ENCODE measurements at places on chromosomes 3 and 15.

DNA sequence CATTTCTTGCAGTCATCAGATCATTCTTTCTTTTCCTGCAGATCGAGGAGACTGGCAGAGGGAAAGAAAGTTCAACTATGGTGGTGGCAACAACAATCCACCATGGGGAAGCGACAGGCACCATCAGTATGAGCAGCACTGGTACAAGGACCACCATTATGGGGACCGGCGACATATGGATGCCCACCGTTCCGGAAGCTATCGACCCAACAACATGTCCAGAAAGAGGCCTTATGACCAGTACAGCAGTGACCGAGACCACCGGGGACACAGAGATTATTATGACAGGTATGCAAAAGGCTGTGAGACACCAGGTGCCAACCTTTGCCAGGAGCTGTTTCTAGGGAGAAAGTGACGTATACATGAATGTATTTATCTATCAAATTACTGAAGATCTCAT, 69.0 kb downstream of the RGMA start:
- no peak for DNase-seq

DNA sequence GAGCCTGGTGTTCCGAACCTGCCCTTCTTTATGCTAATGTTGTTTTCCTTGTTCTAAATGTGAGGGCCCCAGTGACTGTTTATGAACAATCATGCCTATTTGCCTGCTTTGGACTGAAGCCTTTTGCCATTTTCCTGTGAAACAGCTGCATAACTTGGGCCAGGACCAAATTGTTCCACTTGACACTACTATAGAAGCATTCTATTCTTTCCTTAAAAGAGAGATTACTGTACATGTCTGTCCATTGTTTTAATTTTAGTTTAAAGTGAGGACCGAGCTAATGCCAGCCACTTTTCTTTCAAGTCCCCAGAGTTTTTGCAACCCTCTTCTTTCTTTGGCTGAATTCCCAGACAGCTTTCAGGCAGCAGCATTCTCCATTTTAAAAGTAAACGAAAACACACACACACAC, 980.3 kb downstream of the CADM2 start:
- no peak for DNase-seq

DNA sequence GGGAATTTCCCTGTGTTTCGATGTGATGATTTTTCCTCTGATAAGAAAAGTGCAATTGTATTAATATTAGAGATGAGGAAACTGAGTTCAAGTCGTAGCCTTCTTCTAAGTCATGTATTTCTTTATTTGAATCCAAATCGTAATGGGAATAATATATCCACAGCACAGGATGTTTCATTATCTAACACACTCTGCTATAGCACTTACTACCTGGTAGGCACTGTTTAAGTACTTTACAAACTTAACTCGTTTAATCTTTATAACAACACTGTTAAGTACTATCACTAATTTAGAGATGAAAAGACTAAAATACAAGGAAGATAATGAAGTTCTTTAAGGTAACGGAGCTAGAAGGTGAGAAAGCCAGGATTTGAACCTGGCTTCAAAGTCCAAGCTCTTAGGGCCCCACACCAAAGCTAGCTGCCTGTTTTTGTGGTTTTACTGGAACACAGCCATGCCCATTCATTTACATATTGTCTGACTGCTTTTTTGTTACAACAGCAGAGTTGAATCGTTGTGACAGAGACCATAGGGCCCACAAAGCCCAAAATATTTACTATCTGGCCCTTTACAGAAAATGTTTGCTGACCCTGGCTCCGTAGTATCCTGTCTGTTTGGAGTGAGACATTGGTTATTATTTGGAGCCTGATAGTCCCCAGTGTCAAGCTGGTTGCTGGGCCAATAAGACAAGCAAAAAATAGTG, 9.6 kb upstream of the ATP13A3 start:
- DNase-seq: no peak

DNA sequence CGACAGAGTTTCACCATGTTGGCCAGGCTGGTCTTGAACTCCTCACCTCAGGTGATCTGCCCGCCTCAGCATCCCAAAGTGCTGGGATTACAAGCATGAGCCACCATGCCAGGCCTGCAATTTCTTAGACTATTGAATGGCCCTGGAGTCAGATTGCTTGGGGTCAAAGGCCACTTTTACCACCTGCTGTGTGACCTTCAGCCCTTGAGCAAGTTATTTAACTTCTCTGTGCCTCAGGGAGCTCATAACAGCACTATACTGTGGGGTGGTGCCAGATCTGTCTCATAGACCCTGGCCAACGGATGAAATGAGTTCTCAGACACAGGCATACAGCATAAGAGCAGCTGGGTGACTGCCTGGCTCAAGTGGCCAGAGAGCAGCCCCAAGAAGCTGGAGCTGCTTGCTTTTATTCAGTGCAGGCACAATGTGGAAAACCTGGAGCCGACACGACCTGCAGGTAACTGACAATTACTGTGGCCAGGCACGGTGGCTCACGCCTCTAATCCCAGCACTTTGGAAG, 44.9 kb upstream of the FURIN start:
- DNase-seq: no peak

DNA sequence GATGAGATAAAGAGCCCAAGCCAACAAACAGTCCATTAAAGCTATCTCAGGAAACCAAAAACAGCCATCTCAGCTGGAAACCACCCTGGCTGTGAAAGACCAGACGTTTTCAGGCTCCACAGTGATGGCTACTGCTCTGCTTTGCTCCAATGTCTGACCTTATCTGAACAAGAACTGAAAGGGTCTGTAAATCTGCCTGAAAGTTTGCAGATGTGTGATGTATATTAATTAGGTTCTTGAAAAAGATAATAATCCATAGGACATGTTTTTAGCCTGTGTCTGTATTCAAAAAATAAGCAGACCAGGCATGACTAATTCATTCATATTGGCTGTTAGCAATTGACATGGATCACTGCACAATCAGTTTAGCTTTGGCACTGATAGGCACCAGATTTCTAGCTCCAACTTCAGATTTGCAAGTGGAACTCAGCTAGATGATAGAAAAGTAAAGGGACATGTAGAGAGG, 611.4 kb upstream of the NAALADL2 start:
- DNase-seq: no peak

GRCh38 chr3:100635273-100635701, 25.9 kb downstream of the ADGRG7 start:
- DNase-seq: no peak

GRCh38 chr3:2106438-2106837, 7.8 kb downstream of the CNTN4 start:
- no peak for DNase-seq

DNA sequence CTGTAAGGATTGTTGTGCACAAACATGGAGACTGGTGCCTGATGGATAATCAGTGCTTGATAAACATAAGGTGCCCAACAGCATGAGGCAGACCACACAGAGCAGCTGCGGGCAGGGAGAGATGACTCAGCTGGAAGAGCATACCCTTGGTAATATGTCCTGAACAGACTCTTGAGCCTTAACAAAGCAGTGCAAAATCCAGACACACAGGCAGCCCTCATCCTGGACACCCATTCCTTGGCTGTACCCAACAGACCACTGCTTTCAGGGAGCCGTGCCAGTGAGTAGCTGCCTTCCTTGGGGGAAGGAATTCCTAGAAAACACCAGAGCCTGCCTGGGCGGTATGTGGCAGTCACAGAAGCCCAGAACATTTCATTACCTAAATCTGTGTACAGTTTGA, 156.2 kb downstream of the CLSTN2 start:
- no peak for DNase-seq

DNA sequence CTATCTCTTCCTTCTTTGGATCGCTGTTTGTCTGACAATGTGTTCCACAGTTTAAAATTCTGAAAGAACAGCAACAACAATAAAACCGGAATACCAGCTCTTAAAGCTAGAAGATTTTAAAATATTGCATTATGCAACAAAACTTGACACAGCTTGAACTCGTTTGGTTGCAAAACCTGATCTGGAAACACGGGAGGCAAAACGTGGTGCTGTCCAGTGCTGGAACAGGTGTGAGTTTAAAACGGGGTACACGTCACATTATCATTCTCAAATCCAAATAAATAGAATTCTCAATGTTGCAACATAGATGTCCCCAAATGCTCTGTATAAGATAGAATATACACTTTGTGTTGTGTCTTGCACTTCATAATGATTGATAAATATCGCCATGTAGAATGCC, 110.9 kb upstream of the LYSMD4 start:
- DNase-seq: no peak

DNA sequence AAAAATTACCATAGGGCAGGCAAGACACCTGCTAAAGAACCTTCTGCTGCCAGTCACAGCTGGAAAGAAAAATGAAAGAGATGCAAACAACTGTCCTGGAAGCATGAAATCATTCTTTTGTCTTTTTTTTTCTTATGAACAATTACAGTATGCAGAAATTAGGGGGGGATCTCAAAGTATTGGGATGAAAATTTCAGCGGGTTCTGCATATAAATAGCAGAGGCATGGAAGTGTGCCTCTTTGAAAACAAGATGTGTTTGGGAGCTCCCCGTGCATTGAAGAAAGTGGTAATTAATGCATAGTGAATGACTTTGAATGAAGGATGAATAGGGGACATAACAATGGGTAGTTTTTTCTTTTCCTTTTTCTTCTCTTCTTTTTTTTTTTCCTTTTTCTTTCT, 431.2 kb downstream of the SOX2 start:
- DNase-seq: no peak

- DNase-seq: no peak
Observed at GRCh38 chr3:26750263-26750662, 127.7 kb downstream of the LRRC3B start.

DNA sequence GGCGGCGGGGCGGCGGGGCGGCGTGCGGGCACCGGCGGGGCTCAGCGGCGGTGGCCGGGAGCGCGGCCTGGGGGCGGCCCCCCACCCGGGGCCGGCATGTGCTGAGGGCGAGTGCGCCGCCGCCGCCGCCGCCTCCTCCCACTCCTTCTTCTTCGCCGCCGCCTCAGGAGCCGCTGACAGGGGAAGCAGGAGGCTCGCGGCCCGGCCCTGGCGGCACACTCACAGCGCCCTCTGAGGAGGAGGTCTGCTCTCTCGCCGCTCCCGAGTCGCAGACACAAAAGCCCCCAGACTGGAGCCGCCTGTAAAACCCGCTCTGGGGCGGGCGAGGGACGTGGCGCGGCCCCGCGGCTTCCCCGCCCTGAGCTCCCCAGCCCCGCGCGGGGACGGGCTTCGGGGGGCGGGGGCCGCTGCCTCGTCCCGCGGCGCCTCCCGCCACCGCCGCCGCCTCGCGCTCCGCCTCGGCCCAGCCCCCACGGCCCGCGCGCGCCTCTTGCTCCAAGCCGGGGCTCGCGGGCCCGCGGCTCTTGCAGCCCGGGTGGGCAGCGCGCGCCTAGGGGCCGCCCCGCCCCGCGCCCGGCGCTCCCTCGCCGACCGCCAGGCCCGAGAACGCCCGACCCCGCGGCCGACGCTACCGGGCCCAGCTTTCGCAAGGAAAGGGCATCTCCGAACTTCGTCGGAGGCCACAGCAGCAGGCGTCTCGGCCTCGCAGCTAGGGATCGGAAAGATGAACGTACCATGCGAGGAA, at the start of gene PYGO1:
Gene PYGO1, minus strand, starts transcription at position 276 of the 745 bp plus-strand sequence. CDS start 462 bp downstream, outside the sequence.
- DNase-seq: peak; percentile 4

DNA sequence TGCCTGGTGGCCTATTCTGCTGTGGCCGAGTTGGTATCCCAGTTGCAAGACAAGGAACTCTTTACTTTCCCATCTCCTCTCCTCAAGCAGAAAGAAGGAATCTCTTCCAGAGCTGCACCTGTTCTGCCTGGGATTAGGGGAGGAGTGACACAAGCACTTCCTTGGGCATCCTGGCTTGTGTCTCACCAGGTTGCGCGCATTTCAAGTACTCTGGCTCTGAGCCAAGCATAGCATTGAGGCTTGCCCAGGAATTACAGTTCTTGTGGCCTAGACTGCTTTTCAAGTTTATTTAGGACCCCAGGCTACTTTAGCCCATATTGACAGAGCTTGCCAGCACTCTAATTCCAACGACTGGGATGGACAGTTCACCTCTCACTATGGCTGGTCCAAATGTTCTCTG, 150.5 kb downstream of the RSRC1 start:
- no peak for DNase-seq

DNA sequence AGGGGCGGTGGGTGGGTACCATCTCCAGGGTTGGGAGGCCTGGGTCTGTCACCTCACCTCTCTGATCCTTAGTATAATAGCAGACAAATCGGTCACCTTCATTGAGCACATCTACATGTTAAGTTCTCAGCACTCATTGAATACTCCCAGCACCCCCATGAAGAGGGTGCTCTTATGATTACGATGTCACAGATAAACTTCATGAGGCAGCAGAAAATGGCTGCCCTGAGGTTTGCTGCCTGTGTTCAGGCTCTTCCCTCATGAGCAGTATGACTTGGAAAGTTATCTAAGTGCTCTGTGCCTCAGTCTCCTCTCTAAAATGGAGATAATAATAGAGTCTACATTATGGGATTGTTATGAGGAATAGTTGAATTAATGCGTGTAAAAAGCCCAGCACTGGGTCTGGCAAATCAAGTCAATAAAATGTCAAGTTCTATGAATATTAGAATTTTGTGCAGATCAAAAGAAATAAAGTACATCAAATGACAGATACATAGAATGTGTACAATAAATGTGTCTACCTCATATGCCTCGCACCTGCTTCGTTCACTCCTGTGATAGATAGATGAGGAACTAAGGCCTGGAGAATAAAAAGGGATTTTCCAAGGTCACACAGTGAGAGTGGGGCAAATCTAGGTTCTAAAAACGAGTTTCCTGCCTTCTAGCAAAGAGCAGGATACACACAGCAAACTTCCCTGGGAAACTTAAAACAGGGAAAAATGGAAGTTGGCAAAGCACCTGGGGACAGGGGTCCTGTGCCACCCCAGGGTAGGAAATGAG, 142.2 kb upstream of the MRPS22 start:
- no peak for DNase-seq

DNA sequence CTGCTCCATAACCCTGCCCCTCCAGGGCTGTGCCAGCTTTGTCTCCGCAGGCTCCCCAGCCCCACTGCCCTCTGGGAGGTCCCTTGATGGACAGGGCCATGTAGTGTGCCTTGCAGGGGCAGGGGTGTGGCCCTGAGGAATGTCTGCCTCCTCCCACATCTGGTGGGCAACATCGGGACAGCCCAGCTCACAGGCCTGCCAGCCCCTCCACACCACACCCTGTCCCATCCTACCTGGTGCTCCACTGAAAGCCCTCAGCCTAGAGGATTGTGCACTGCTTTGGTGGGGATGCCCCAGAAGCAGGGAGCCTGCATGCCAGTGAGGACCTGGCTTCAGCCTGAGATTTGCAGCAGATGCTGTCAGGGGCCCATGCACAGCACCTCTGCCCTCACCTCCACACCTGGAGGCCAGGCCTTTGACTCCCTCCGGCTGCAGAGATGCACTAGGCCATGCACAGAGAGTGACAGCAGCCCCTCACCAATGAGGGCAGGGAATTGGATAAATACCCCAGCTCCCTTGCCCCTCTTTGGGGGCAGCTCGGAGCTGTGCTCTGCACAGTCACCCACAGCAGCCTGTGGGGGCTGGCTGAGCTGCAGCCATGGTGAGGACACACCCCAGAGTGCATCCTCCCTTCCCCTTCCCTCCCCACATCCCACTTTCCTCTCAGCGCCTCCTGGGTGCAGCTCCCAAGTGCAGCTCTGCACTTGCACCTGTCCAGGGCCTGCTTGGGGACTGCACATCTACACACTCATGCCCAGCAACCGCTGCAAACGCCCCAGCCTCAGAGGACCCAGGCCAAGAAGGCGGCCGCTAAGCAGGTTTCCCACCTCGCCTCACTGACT, 2.7 kb downstream of the C3orf22 start:
- DNase-seq: no peak

- DNase-seq: no peak
Observed at GRCh38 chr15:96038650-96039049, 291.9 kb upstream of the NR2F2 start.

Data from activated CD8-positive, alpha-beta memory T cell treated with anti-CD3 and anti-CD28 coated beads for 1 hour (primary cell).